ENCODE measurements at places on chromosomes 6 and 20. TPM values are rescaled to one million over a fixed set of nuclear protein-coding genes. Genes with fewer than 3 reads are reported as not detected.

DNA sequence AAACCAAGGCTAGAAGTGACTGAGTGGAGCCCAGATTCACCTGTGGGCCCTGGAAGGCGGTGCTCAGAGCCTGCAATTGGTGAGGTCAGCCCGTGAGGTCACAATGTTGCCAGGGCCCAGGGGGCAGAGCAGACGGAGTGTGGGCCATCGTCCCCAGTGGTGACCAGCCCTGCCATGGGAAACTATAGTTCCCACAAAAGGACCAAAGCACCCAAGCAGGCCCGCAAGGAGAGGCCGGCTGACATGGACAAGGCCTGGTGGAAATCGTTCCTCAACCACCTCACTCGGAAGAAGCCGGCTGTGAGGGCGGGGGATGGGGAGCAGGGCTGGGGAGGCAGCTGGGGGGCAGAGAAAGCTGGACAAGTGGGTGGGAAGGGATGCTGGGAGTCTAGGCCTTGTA is at the start of gene C20orf144:
Gene C20orf144, plus strand, starts transcription at position 156 of the 400 bp plus-strand sequence. Its CDS starts 19 bp downstream, at position 175.
- DNase-seq, result no peak

NKAIN2 gene
- not detected for total RNA-seq

DNA sequence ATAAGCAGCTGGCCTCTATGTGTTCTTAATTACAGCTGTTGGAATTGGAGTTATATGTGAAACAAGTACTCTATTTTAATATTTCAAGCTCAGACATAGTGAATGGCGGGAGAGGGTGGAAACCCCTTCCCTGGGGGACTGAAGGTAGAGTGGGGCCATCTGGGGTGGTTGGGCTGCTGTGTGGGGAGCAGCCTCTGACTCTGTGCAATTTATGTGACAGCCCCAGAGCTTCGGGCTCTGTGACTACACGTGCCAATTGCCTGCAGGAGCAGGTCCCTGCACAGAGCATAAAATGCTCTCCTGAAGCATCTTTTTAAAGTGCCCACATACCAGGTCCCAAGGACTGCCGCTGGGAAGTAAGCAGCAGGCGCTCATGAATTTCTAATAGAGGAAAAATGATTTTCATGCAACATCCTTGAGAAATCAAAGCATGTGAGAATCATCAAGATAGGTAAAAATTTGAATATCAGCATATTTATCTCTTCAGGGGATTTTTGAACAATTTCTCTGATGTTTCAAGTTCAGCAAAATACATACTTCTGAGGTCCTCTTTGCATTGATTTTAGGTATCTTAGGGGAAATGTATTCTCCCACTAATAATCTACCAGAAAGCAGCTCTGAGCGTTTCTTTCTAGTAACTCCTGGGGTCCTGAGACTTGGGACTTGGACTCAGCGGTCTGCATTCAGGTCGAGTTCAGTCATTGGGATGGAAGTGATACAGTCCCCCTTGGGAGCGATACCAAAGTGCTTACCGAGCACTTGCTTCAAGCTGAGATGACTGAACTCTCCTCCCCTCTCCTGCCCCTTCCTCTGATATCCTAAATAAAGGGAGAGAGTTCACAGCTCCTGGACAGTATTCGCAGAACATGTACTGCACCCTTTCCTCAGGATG is 40.0 kb downstream of the ALDH8A1 start:
- no peak for DNase-seq

RSPH4A gene
- total RNA-seq, result not detected

ATP9A gene
- total RNA-seq, result 1.6 TPM

GRCh38 chr6:142841915-142842314 is 103.1 kb downstream of the HIVEP2 start:
- DNase-seq, result no peak

DNA sequence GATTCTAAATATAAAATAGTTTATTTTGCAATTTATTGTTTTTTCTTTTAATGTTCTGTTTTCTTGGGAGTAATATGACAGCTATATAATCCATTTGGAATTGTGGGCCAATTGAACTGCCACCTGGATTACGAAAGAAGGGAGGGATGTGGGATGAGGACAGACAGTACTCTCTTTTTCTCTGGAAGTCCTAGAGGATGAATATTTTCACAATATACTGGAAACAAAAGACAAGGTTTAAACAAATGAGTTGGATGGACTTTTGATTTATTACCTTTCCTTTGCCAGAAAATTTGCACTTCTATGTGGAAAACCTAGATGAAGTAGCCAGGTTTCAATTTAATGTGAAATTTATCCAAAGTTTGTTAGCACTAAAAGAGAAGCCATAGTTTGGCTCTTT is 325.5 kb upstream of the IMPG1 start:
- DNase-seq, result no peak

BRPF3 gene
- 16.0 TPM for total RNA-seq

CDSN gene
- total RNA-seq, result not detected

GRCh38 chr20:9160331-9160730 is 91.4 kb downstream of the PLCB4 start:
- DNase-seq, result no peak

- peak; percentile 71 for DNase-seq
Observed at GRCh38 chr6:37209461-37210205, 39.7 kb downstream of the PIM1 start.

DNA sequence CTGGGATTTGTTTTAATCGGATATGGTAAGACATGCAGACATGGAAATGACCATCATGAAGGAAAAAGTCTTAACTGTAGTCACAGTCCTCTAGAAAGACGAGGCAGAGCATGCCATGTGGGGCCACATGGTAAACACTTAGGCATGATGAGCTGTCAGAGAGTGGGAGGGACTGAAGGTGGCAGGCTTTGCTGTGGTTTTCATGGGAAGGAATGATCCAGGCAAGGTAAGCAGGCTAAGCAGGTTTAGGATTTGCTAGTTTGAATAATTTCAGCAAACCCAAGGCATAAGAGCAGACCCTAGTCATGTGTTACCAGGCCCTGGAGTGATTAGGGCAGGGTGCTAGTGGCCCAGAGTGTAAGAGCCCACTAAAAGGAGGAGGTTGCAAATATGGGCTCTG is 47.2 kb upstream of the STMND1 start:
- no peak for DNase-seq

DNA sequence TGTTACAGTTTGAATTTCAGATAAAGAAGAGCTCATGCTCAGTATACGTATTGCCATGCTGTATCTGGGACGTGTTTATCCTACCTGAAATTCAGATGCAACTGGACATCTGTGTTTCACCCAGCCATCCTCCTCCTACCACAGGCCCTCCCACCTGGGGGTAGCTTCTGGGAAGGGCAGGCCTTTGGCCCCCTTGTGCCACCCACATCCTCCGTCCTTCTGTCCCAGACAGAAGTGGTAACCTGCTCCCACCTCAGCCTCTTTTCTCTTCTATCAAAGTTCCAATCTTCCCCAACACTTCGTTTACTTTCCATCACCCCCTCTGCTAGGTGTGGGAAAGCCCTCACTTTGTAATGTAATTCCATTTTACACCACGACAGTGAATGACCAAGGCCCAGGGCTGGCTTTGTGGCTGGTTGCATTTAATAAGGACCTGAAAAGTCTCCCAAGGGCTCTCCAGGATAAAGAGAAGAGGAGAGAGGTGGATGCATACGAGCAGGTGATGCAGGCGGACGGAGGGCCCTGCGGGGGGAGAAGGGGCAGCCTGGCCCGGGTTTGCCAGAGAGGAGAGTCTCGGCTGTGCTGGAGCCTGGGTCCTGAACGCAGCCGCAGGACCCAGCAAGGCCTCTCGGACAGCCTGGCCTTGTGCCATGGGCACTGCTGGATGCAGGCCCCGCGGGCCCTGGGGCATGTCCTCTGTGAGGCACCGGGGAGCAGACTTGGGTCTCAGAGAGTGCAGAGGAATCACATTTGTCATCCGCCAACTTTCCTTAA is 98.4 kb downstream of the PSMB1 start:
- no peak for DNase-seq

GRCh38 chr20:38700926-38701325 is 23.4 kb upstream of the SLC32A1 start:
- no peak for DNase-seq

- DNase-seq, result peak; percentile 65
Observed at GRCh38 chr6:47242483-47243386, 67.0 kb downstream of the TNFRSF21 start.

DNA sequence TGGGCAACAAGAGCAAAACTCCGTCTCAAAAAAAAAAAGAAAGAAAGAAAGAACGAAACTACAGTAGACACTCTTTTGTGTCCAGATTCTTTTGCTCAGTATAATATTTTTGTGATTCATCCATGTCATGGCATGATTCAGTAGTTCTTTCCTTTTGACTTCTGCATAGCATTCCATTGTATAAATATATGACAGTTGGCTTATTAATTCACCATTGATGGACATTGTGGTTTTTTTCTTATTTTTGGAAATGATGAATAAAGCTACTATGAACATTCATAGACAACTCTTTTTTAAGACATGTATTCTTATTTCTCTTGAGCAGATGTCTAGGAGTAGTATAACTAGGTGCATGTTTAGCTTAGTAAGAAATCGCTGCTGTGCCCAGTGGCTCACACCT is 10.3 kb upstream of the IER3 start:
- no peak for DNase-seq

DNA sequence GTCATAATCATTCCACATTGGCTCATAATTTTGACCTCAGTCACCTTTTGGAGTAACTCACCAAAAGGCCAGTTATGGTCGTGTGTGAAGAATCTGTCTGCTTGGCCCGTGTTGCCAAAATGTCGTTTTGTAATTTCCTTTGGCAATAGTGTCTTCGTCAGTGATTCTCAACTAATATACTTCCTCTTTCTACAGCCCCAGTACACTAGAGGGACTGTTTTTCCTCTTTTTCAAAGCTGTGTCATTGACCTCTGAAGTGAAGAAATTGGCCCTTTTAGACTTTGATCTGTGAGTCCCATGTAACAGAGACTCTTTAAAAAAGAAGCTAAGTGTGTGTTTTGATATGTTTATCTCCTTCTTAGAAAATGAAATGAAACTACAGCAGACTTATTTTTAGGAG is 5.2 kb downstream of the FOXO3 start:
- DNase-seq, result no peak

KCNQ5 gene
- total RNA-seq, result 5.2 TPM

DNA sequence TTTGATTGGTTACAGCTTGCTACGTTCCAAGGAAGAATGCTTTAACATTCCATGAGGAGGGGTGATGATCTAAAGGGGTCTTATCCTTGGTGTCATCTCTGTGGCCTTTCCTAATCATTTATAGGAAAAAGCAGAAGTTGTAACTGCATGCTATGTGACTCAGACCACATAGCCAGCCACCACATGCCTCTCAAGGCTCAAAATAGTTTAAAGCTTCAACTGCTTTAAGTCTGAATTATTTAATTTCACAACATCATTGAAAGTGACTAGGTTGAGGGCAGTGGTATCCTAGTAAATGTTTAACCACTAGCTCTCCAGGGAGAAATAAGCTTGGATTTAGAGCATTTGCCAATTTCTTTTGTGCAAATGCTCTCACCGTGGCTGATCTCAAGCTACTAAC is 29.7 kb downstream of the MC3R start:
- no peak for DNase-seq

DNA sequence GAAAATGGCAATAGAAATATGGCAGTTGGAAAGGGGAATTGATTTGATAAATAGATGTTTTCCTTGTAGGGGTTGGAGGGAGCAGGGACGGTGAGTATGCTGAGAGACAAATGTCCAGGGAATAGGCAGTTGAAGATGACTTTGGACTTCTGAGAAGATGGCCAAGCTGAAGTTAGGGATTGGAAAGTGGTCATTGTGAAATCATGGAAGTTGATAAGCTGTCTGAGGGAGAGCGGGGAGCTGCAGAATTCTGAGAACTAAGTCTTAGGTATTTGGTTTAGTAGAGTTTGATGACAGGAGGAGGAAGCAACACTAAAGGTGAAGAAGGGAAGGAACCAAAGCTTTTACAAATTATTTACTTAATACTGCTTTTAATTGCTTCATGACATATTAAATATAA is 15.1 kb downstream of the NDUFAF5 start:
- no peak for DNase-seq

GRCh38 chr20:56630506-56631317 is 1.6 kb downstream of the TFAP2C start:
- DNase-seq, result no peak

- peak; percentile 60 for DNase-seq
Observed at GRCh38 chr6:36364669-36365479, 22.6 kb downstream of the ETV7 start.

- DNase-seq, result no peak
Observed at GRCh38 chr6:156348849-156349248, 428.3 kb upstream of the ARID1B start.

SNAI1 gene
- total RNA-seq, result not detected

DNA sequence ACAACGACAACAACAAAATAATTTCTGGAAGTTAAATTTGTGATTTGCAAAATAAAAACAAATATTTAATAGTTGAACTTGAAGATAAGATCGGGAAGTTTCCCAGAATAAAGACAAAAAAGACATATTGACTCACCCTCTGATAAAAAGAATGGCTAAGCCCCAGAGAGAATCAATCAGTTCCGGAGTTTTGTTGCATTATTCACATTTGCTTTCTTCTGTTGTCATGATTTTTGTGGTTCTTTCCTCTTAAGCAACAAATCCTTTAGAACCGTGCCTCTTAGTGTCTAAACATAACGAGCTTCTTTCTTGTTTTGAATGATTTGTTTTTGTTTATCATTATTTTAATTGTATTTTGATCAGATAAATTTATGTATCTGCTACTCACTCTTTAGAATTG is 337.7 kb upstream of the PRND start:
- no peak for DNase-seq

- no peak for DNase-seq
Observed at GRCh38 chr20:49712646-49712995, 1.1 kb downstream of the B4GALT5 start.

- DNase-seq, result no peak
Observed at GRCh38 chr20:25058847-25059810, 1.2 kb upstream of the ACSS1 start.

GRCh38 chr6:159788753-159789376 is 537 bp downstream of the TCP1 start:
- peak; percentile 54 for DNase-seq

CYB5R4 gene
- total RNA-seq, result 29.8 TPM

UNC5CL gene
- 2.4 TPM for total RNA-seq

DNA sequence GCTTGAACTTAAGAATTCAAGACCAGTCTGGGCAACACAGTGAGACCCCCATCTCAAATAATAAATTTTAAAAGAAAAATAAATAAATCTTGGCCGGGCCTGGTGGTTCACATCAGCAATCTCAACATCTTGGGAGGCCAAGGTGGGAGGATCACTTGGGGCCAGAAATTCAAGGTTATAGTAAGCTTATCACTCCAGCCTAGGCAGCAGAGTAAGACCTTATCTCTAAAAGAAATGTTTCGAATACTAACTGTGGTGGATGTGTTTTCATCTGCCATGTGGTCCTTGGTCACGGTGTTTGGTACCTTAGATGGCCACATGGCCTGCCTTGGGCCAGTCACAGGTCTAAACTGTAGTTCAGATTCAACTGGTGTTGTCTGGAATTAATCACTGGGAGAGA is 5.8 kb downstream of the UBE2C start:
- DNase-seq, result no peak

PRICKLE4 gene
- 0.71 TPM for total RNA-seq

- DNase-seq, result no peak
Observed at GRCh38 chr6:72739368-72739779, 117.5 kb downstream of the KCNQ5 start.

RAD21L1 gene
- total RNA-seq, result not detected

RIPPLY2 gene
- total RNA-seq, result not detected

- DNase-seq, result no peak
Observed at GRCh38 chr6:150667977-150668716, 68.5 kb downstream of the PLEKHG1 start.
